Esophagus muscularis mucosa (tissue), 4 donors: ENCODE measurements at places on chromosomes 7 and 10. TPM values are rescaled to one million over a fixed set of nuclear protein-coding genes. Genes with fewer than 3 reads are reported as not detected.

DNA sequence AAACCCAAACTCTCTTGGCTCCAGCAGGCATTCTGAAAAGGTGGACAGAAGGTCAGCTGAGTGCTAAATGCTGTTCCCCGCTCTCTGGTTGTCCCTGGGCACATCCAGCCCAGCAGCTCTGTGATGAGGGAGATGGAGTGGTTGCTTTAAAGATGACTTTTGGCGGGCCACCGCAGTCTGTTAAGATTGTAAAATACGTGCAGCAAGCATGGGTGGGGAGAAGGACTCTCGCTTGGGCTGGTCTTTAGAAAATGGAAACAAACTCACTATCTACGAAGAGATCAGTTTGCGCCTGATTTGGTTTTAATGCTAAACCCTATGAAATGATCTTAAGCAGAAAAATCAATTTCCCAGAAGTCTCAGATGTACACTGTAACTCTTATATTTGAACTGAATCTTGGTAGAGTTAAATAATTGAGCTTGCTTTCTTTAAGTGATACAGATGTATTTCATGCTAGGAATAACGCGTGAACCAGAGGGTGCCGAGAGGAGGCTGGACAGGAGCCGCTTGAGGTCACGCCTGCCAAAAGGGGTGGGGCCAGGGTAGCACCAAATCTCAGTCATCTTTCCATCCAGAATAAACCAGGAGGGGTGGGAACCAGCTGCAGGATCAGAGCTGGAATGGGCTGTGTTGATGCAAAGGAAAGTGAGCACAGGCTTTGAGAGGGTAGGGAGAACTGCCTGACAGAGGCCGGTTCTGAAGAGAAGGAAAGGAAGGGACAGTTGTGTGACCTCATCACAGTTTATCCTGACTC lies 170.2 kb upstream of the MKI67 start:
- DNase-seq, result no peak

- no peak for DNase-seq
Observed at GRCh38 chr10:110387983-110388686, 83.4 kb upstream of the SMNDC1 start.

DNA sequence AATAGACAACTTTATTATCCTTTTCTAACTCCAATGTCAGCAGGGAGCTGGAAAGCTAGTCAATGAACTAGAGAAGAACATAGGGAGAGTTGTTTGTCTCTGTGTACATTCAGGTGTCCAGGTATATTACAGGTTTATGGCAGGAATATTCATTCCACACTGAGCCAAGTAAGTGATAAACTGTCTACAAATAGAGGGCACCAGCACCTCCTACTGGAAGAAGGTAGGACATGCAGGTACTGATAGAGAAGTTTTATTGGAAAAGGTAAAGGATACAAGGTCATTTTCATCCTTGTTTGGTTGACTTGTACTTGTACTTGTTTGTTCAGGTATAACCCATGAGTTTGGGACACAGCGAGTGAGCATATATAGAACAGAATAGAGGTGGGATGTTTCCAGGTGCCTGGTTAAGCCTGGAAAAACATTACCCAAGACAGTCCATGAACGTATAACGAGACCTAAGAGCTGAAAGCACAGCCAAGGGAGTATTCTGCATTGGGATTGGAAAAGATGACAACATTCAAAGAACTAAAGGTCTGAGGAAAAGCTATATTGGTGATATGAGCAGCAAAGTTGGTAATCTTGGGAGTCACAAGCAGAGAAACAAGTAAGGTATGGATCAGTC lies 61.4 kb upstream of the PPP1R3C start:
- peak; percentile 50 for DNase-seq

GRCh38 chr7:684416-684815 lies 42.1 kb upstream of the DNAAF5 start:
- no peak for DNase-seq

DNA sequence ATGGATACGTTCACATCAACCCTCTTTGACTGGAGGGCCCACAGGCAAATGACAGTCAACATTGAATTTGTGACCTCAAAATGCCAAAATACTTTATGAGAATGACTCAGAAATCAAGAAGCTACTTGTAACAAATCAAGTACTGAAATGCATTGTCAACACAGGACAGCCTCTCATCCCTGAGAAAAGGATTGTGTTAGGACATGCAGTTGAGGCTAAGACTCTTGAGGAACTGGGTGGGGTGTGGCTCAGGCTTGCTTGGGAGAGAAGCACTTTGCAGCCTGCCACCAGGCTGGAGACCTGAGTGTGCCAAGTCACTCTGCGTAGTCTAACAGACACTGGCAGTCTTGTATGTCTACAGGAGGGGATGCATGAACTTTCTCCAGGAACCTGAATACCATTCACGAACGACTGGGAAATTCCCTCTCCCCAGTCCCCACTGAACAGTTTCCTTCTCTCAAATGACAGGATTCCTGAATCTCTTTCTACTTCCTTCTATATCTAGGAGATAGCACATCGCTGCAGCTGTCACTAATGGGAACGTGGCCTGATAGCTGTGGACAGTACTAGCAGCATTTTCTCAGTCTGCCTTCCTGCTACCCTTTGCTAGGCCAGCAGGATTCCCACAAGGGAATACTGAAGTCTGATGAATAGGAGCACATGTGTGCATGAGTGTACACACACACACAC lies 3.3 kb upstream of the SMO start:
- no peak for DNase-seq

DNA sequence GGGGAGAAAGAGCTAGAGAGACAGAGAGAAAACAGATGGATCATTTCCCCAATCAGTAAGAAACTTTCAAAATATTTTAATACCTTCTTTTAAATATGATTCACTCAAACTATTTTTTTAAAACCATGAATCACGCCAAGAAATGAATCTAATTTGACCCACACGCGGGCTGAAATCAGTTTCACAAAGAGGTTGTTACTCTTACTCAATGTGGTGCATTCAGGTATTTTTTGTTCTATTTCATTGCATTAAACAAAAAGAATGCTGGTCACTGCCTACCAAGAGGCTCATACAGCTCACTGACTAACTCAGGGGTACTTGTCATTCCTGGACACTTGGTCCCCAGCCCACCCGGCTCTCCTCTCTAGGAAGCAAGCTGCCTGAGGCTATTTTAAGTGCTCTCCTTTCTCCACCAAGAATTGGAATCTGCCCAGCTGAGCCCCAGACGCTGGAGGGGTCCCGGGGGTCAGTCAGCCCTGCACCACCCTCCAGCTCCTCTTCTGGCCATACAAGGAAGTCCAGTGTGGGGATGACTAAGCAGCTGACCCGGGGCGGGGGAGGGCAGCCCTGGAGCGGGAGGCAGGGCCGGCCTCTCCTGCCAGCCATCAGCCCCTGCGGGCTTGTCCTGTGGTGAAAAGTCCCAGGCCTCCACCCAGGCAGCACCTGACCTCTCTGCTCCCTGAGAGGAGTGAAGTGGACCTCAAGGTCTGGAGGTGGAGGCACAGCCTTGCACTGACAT lies 21.7 kb upstream of the PFKP start:
- DNase-seq, result peak; percentile 95

ZNF239 gene
- total RNA-seq, result 2.9 TPM

CCAR1 gene
- 44.4 TPM for total RNA-seq
